Stimulated activated CD8-positive, alpha-beta memory T cell treated with anti-CD3 and anti-CD28 coated beads, Interleukin-7, amount 100 ng/mL, for 1 hour (primary cell): ENCODE measurements at places on chromosomes 11 and 22.

DNA sequence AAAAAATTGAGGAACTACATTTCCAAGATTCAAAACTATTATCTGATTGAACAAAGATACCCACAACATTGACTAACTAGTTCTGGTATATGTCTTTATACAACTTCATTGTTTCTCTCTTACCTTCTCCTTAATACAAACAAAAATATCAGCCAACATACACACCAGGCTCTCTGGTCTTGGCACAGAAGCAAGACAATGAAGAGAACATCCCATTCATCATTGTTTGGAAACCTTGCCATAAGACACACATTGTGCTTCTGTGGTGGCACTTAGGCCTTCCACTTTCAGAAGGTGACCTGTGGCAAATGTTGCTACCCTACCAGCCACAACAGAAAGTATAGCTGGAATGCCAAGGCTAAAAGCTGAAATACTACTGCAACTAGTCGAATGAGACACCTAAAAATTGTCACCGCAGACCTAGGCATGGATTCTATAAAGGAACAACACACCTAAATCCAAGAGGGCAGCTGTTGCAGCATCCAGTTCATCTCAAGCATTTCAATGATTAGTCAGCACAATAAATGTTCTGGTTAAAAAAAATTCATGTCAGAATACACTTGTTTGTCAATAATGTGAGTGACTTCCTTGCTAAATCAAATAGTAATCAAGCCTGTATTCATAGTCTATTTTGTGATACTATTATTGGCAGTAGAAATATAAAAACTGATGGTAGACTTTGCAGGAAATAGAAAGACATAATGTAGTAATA, 26.3 kb downstream of the MAP6 start:
- DNase-seq = no peak

DNA sequence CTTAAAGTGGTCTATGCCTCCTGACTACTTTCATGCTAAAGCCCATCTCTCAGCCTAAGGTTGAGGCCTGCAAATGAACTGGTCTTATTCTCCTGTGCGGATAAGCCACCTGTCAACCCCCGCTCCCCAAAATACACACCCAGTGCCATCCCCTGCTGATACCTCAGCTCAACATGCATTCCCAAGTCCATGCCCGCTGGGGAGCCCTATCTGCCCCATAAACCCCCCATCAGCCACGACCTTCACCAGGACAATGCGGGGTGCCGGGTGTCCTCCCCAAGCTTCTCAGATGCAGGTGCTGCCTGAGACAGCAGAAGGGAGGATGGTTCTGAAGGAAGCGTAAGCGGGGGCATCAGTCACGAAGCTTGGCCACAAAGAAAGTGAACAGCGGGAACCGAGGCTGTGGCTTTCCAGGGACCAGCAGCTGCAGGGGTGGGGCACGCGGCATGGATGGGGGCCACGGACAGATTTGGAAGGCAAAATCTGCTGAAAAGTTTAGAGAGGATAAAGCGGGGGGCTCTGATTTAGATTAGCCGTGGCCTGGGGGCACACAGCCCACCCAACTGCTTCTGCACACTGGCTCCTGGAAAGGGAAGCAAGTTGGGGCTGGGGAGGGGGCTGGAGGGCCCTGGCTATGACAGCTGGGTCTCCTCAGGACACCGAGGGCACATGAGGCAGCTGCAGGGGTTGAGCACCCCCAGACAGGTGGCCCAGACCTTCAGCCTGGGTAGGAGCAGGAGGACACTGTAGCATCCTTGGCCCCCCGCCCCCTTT, 1391.9 kb downstream of the TBC1D22A start:
- no peak for DNase-seq

DNA sequence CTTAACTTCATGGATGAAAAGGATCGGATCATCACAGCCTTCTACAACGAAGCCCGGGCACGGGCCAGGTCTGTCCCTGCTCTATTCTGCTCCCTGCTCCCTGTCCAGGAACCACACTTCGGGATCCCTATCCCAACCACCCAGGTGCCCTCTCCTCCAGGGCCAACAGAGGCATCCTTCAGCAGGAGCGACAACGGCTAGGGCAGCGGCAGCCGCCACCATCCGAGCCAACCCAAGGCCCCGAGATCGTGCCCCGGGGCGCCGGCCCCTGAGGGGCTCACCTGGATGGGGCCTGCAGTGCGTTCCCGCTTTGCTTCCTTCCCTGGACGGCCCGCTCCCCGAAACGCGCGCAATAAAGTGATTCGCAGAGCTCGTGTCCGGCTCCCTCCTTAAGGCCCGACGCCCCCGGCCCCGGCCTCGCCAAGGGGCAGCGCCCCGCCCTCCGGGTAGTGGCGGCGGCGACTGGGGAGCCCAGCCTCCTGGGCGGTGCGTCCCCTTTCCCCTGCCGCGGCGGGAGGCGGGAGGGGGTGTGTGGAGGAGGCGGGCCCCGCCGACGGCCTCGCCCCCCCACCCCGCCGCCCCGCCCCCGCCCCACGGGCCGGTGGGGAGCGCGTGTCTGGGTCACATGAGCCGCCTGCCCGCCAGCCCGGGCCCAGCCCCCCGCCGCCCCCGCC, at the start of gene VEGFB:
VEGFB (plus strand) TSS at position 672 of the 674 bp plus-strand sequence. CDS start 250 bp downstream, outside the sequence.
- DNase-seq = no peak

DNA sequence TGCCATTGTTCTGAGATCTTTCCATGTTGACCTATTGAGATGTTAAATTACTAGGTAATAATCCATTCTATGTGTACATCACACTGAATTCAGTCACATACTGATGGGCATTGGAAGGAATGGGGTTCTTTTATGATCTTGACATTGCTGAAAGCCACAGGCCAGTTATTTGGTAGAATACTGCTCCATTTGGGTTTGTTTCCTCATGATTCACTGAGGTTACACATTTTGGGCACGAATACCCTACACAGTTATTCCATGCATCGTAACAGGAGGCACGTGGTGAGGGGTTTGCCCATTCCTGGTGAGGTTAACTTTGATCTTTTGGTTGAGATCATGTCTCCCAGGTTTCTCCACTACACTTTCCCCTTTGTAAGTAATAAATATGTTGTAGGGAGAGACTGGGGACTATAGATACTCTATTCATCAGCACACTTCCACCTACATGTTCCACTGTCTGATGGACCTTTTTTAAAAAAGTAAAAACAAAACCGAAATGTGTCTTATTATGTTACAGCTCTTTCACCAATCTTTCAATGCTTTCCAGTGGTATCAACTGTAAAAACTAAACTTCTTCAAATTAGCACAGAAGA, 12.0 kb upstream of the FOLR1 start:
- no peak for DNase-seq

DNA sequence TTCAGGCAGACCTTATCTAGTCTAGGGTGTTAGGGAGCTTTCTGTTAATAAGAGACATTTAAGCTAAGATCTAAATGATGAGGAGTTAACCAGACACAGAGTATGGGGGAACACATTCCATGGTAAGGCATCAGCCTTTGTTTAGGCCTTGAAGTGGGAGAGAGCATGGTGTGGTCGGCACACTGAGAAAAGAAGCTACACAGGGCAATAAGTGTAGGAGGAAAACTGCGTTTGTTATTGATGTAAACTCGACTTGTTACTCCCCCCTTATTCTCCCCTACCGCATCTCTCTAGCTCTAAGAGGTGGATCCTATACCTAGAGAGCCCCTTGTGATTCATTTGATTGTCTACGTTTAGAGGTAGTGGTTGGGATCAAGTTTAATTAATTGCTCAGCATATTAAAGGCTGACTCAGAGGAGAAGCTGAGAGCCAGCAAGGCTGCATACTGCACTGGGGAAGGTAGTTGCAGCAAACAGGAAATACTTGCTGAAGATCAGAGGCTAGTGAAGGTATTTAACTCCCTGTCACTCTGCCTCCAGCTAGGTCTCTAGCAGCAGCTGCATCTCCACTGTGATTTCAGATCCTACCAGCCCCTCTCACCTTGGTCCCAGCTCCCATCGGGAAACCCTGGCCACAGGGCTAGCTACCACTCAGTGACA, 86.8 kb upstream of the TEAD1 start:
- no peak for DNase-seq

- DNase-seq = no peak
Observed at GRCh38 chr11:78607696-78608095, 33.0 kb upstream of the NARS2 start.
